ENCODE measurements at places on chromosomes 6 and 20.
A peak's percentile ranks its signal among the peaks of the same experiment; 100 is the strongest.

GRCh38 chr6:169953686-169954085, 202.3 kb downstream of the ERMARD start:
- no peak for DNase-seq

- DNase-seq, result no peak
Measured at GRCh38 chr6:28105245-28105639, 19.2 kb upstream of the ZSCAN16 start.

GRCh38 chr6:27753668-27754407, 158.4 kb downstream of the OR2B2 start:
- peak; percentile 34 for DNase-seq

DNA sequence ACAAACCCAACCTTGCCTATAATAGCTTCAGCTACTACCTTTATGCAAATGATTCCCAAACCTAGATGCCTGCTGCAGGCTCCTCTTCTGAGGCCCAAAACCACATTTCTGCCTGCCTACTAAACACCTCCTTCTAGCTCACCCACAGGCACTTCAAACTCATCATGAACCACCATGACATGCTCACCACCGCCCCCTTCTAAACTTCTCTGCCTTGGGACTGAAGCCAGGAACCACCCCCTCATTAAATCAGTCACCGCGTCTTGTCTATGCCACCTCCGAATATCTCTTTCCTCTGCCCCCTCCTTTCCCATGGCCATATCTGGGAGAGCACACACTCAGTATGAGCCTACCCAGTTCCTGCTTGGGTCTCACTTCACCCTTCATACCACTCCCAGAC, 101.2 kb downstream of the SNAP25 start:
- DNase-seq, result no peak

GRCh38 chr6:156026486-156027247, 571.0 kb upstream of the NOX3 start:
- DNase-seq, result no peak

DNA sequence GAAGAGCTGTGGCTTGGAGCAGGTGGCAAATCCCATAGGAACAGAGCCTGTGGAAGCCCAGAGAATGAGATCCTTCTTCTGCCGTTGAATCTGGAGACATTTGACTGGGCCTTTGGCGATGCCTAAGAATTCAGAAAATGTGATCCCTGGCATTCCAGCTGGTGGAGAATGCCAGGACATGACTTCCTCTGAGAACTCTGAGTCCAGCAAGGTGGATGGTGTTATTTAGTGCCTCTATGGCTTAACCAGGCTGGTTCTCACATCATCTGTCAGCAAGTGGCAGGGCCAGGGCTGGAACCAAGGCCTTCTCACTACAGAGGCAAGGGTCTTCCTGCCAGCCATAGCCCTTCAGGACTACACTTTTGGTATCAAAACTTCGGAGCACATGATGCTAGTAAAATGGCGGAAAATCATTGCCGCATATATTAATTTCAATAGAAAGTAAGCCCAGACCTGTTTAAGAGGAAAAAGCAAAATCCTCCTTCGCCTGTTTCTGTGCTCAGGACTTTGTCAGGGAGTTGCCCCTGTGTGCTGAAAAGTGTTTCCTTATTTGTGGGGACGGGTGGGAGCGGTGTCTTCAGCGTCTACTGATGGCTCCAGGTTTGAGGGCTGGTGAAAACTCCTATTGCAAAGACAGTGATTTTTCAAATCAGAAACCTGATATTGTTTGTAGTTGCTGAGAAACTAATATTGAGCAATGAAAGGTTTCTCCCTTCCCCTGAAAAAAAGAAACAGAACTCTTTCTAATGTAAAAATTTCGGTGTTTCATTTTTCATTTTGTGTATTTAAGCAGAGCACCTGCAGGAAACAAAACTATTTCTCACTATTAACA, 23.9 kb downstream of the DUSP22 start:
- DNase-seq, result no peak

All from stimulated activated CD8-positive, alpha-beta memory T cell treated with anti-CD3 and anti-CD28 coated beads, Interleukin-4, amount 100 ng/mL, for 1 hour (primary cell).